NCI-H146 (cell line): ENCODE measurements at places on chromosomes 11 and 22.
A peak's percentile ranks its signal among the peaks of the same experiment; 100 is the strongest.

GRCh38 chr11:106238704-106239360 lies 161.4 kb downstream of the AASDHPPT start:
- no peak for DNase-seq

DNA sequence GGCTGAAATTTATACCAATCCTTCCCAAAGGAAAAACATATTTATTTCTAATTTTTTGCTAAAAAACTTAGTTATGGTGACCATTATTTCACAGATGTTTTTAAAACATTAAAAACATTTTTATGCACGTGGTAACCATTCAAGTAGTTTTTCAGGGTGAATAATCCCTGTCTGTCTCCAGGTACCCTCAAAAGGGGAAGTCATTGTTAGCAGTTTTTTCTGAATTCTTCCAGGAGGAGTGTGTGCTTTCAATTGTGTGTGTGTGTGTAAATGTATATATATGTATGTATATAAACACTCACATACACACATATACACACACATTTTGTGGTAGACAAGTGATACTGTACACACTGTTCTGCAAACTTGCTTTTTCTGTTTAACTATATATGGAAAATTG lies 43.9 kb downstream of the MIAT start:
- no peak for DNase-seq

- no peak for DNase-seq
These were observed 14.9 kb downstream of the KBTBD3 start for GRCh38 chr11:106061954-106062949.

- DNase-seq: no peak
These were observed 31.4 kb downstream of the ZC3H12C start for GRCh38 chr11:110124605-110125004.

- peak; percentile 59 for DNase-seq
These were observed 59.6 kb upstream of the EMID1 start for GRCh38 chr22:29146091-29146560.

GRCh38 chr11:109490953-109491635 lies 69.1 kb downstream of the C11orf87 start:
- DNase-seq: no peak

GRCh38 chr22:34214372-34214771 lies 294.1 kb upstream of the LARGE1 start:
- DNase-seq: no peak

- DNase-seq: peak; percentile 90
These were observed 642 bp upstream of the PIK3C2A start for GRCh38 chr11:17208257-17208999.

DNA sequence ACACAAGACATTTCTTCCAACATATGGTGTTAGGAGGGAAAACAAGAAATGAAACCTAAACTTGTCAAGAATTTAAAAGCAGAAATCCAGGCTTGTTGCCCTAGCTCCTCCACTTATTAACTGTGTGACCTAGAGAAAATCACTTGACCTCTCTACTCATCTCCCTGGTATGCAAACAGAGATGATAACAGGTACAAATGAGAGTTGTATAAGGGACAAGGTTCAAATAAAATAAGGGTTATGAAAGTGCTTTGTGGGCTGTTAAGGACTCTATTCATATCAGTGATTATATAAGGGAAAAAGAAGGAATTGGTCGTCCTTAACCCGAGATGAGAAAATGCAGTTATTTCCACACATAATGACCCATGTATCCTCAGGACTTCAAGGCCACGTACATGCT lies 372.7 kb upstream of the TENM4 start:
- no peak for DNase-seq

DNA sequence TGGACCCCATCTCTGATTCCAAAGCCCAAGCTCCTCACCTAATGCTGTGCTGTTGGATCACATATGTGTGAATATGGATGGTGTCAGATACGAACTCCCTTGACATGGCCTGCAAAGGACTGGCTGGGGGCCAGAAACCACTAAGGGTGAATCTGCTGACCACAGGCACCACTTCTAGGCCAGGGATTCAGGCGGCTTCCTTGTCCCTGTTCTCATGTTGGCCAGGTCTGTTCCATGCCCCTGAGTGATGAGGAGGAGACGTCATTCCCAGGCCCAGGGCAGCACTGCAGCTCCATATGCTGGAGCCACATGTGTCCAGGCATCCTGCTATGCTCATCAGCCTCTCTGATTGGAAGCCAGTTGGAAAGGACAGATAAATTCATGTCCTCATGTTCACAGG lies 130.0 kb upstream of the BDNF start:
- no peak for DNase-seq

DNA sequence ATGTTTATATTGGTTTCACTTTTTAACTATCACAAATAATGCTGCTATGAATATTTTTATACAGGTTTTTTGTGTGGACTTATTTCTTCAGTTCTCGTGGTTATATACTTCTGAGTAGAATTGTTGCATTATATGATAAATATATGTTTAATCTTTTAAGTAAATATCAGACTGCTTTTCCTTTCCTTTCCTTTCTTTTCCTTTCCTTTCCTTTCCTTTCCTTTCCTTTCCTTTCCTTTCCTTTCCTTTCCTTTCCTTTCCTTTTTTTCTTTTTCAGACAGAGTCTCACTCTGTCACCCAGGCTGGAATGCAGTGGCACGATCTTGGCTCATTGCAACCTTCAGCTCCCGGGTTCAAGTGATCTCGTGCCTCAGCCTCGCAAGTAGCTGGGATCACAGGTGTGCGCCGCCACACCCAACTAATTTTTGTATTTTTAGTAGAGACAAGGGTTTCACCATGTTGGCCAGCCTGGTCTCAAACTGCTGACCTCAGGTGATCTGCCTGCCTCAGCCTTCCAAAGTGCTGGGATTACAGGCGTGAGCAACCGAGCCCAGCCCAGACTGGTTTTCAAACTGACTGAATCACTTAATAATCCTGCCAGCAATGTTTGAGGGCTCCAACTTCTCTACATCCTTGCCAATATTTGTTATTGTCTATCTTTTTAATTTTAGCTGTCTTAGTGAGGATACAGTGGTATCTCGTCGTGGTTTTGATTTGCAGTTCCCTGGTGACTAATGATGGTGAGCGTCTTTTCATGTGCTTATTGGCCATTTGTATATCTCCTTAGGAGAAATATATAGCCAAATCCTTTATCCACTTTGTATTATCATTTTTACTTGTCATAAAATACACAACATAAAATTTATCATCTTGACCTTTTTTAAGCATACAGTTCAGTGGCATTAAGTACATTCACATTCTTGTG lies 21.9 kb downstream of the HTR3B start:
- no peak for DNase-seq

- peak; percentile 73 for DNase-seq
These were observed 69.9 kb upstream of the RTL6 start for GRCh38 chr22:44567846-44568493.

DNA sequence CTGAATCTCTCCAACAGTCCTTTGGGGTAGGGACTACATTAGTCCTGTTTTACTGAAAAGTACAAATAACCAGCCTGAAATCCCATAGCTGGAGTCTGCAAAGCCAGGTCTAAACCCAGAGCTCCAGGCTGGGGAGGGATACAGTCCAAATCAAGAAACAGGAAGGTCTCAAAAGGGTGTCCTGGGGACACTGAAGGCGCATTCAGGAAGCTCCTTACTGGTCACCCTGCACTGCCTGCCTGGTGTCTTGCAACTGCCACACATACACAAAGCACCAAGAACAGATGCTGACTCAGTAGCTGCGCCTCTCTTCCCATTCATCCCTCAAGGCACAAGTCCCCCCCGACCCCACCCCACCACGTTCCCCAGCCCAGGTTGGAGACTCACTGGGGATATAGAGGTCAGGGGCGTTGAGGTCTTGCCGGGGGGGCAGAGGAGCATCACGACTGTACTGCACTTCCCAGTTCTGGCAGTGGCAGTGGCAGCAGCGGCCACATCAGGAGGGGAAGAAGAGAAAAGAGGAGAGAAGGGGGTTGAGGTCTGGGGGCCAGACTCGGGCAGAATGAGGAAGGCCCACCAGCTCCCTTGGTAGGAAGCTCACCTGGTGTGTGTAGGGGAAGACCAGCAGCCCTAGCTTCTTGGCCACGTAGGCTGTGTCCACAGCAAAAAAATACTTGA lies 1.6 kb downstream of the YIF1A start:
- no peak for DNase-seq

- no peak for DNase-seq
These were observed 111.3 kb downstream of the SLC17A6 start for GRCh38 chr11:22449441-22449840.

GRCh38 chr11:116721988-116722387 lies 50.8 kb downstream of the BUD13 start:
- no peak for DNase-seq

DNA sequence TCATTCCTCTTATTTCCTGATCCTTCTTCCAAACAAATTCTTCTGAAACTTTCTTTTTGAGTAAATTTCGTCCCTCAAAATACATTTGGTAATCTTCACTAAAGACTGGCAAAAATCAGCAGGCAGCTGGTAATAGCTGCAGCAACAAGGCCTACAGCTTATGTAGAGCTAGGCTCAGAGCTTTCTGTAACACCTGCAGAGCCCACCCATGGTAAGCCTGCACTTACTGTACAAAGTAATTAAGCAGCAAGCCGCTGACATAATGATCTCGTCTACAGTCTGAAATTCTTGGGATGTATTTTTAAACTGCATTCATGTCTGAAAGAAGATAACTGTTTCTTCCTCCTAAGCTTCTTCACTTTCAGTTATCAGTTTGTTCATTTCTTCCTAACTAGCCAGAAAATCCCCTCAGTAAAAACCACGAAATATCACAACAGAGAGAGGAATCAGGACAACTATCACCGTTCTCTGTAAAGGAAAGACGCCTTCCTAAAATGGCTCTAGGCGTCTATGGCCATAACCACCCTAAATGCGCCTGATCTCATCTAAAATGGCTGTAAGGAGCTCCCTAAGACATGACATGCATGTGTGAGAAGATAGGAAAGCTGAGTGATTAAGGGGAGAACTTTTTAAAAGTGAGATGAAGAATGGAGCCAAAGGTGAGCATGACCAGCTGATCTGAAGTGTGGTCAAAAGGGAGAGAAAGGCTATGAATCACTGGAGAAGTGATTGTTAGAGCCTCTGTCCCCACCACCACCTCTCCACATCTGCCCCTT lies 56.2 kb downstream of the DENND5A start:
- DNase-seq: peak; percentile 43

GRCh38 chr11:108368134-108368533 lies 99.2 kb downstream of the C11orf65 start:
- no peak for DNase-seq

DNA sequence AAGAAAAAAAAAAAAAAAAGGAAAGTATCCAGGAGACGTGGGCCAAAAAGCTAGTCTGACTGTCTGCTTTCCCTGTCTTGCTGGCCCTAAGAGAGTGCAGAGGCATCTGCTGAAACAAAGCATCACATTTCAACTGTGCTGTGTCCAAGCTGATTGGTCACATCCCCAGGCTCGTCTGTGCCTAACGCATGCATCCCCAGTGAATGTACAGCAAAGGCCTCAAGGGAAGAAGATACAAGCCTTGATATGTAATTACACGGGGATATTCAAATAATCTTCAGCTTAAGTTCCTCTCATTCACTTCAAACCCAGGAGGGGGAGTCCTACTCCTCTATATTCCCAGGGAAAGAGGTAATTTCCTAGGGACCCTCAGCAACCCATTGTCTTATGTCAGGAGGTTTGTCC lies 5.4 kb upstream of the SORL1 start:
- DNase-seq: no peak

- no peak for DNase-seq
These were observed 22.5 kb downstream of the VSIG10L2 start for GRCh38 chr11:125968354-125968753.

- DNase-seq: peak; percentile 60
These were observed 1.2 kb downstream of the GPR83 start for GRCh38 chr11:94400050-94400449.

DNA sequence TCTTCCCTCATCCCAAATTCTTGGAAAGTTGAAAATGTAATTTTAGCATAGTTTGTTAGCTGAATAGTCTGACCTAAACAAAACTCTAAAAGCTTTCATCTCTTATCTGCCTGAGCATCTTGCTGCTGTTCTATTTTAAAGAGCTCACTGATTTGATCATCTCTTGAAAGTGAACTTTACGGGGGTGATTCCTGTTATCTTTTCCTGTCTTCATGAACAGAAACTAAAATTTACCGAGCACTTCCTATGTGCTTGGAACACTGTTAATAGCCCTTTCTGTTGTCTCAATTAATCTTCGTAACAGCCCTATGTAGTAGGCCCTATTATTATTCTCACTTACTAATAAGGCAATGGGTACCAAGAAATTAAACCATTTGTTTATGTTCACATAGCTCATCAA lies 12.3 kb downstream of the AMOTL1 start:
- no peak for DNase-seq

- no peak for DNase-seq
These were observed 41.1 kb downstream of the UBASH3B start for GRCh38 chr11:122696662-122697061.

DNA sequence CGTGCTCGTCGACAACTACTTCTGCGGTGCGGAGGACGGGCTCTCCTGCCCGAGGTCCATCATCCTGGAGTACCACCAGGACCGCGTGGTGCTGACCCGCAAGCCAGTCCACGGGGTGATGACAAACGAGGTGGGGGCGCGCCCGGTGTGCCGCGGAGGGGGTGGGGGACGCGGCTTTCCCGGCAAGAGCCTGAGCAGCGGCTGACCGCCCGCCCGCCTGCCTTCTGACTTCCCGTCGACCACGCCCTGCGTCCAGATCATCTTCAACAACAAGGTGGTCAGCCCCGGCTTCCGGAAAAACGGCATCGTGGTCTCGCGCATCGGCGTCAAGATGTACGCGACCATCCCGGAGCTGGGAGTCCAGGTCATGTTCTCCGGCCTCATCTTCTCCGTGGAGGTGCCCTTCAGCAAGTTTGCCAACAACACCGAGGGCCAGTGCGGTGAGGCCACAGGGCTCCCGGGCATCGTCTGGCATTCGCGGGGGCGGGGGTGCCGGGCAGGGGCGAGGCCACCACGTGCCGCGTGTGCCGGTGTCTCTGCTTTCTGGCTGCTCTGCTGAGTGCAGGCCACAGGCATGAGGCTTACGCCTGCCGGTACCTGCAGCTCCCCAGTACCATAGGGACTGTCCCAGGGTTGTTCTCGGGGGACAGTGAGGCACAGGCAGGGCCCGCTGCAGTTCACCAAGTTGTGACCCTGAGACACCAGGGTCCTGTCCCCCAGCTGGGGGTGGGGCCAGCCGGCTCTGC lies 28.5 kb upstream of the MUC5B start:
- DNase-seq: no peak

DNA sequence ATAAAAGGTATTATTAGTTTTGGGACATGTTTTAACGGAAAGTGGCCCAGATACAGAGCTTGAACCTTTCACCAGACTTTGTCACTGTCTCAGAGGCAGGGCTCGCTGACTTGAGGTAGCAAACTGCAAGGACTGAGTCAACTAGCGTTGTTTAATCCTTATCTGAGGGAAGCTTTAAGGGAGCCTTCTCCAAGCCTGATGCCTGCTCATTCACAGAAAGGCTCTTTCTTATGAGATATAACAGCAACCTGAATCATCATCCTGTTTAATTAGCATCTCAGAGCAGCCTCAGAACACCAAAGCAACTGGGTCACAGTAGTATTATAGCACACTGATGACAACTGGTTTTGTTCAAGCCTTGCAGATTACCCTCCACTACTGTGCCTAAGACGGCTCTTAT lies 54.2 kb upstream of the CYP2D6 start:
- DNase-seq: no peak

GRCh38 chr11:60952742-60953170 lies 780 bp upstream of the SLC15A3 start:
- DNase-seq: no peak
